Cardiac fibroblast (primary cell): ENCODE measurements at places on chromosomes 7 and 10.

DNA sequence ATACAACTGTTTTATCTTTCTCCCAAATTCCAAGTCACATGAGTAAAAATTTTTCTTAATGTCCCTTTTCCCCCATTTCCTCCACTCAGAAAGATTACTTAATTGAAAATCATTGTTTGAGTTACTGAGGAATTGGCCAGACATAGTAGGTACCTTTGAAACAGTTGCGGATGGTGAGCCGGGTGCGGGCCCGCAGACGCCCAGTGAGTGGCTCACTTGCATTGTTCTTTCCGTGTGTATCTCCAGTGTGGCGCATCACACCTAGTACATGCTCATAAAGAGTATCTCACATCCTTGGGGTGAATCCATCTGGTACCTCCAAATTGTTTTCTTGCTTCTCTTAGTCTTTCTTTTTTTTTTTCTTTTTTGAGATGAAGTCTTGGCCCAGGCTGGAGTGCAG, 14.3 kb downstream of the TRRAP start:
- no peak for DNase-seq

DNA sequence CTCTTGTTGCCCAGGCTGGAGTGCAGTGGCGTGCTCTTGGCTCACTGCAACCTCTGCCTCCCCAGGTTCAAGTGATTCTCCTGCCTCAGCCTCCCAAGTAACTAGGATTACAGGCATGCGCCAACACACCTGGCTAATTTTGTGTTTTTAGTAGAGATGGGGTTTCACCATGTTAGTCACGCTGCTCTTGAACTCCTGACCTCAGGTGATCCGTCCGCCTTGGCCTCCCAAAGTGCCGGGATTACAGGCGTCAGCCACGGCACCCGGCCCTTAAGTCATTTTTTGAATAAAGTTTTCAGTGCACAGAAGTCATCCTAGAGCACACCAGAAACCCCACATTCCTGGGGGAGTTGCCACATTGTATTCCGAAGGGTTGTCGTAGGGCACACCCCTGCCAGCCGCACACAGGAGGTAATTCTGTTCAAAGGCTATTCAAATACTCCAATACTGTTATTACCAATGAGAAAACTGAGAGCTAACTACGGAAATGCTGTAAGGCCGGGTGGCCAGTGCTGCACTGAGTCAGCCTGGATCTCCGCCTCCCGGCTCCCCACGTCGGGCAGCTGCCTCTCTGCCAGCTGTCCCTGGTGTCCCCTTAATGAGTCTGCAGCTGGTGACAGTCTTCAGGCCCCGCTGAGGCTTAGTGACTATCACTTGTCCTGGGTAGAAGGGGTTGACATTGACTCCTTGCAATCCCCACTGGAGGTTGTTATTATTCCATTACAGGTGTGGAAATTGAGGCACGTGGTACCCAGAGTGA, 8.6 kb upstream of the RFC2 start:
- DNase-seq = no peak

DNA sequence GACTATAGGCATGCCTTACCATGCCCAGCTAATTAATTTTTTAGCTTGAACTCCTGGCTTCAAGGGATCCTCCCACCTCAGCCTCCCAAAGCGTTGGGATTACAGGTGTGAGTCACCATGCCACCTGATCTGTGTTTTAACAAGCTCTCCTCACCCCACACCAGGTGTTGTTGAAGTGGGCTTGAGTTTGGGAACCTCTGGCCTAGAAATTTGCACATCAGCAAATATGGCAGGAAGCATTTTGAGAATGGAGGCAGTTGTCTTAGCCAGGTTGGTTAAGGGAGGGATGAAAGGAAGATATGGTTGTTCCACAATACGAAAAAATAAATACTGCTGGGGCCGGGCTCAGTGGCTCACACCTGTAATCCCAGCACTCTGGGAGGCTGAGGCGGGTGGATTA, 433.1 kb downstream of the TYW1 start:
- DNase-seq = no peak

- DNase-seq = peak; percentile 57
Observed at GRCh38 chr7:94355454-94355853, 39.2 kb upstream of the COL1A2 start.

DNA sequence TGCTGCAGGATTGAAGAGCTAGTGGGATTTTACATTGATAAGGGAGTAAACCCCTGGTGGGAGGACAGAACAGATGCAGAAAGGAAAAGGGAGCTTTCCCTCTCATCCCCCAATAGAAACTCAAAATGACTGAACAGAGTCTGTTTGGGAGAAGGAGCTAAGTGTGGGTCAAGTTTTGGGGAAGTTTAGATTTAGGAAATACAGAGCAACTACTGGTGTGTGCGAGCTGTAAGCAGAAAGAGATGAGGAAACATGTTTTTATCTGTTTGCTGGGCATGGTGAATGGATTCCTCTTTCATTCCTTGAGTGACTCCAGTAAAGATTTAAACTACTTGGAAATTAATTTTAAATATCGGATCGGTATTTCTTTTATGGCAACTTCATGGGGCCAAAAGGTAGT, 132.7 kb downstream of the AOAH start:
- no peak for DNase-seq

GRCh38 chr10:110326351-110327032, 21.8 kb upstream of the SMNDC1 start:
- DNase-seq = peak; percentile 28

DNA sequence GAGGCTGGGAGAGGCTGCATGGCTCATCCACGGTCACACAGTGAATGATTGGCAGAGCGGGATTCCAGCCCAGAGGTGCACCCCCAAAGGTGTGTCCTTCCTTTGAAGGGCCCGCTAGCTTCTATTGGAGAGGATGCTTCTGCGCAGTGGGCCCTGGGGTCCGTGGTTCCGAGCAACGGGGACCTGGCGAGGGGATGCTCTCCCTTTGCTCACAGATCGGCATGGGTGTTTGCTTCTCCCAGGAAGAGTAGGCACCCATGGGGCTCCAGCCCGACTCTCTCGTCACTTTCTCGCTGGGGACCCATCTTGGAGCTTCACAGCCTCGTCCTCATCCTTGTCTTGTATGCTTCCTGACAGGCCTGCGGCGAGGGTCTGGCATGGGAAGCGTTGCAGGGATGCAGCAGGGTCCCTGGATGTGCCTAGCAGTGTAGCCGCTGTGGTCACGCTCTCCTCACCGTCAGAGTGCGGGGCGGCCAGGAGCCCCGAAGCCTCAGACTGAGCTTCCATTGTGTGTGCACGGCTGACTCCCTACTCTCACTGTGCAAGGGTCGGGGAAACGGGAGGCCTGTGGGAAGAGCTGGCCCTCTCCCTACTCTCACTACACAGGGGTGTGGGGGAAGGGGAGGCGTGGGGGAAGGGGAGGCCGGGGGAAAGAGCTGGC, 538.5 kb upstream of the FOXK1 start:
- no peak for DNase-seq

DNA sequence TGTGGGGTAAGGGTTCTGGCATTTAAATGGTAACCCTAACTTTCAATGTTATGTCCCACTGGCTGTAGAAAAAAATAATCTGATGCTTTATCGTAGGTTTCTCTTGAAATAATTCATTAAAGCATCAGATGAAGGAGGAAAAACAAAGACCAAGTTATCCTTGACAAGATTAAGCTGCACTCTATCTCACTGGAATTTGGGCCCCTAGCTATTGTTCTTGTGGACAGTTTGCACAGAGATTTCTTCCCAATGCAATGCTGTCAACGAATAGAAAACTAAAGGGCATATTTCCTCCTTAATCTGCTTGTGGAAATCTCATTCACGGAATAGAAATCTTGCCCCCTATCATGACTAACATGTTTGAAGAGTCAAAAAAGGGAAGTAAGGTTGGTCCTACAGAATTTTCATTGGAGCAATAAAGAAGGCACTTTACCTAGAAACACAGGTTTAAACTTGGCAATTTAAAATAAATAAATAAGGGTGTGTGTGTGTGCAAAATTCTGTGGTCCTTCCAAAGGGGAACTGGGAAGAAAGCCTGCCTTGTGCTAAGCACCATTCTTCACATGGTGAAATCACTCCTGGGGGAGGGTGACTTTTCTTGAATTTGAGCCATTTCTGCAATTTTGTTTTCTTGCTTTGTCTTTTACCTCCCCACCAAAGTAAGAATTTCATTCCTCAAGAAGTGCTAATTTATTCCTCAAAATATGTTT, 242.8 kb downstream of the GLI3 start:
- no peak for DNase-seq

- DNase-seq = no peak
Observed at GRCh38 chr7:49425277-49425818, 348.1 kb upstream of the VWC2 start.

GRCh38 chr7:95881597-95881996, 109.2 kb downstream of the DYNC1I1 start:
- no peak for DNase-seq

DNA sequence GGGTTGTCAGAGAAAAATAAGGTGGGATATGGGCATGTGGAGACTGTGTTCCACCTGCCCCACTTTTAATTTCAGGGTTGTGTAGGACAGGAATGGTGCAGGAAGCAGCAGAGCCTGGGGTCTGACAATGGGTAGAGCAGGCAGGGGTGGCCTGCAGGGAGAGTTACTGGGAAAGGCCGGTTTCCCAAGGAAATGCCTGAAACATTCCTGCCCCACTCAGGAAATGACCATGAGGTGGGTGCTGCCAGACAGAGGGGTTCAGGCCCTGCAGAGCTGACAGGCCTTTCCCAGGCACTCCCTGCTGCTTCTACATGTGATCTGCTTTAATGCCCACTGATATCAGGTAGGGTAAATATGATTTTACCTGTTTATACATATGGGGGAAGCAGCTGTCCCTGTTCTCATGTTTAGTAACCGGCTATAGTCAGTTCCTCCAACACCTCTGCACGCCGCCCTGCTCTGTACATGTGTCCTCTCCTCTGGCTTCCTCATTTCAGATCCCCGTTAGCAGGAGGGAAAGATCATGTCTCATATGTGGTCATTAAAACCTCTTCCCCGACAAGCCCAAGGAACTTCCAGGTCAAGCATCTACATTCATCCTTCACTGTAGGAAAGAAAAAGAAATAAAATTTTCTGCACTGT, 118.6 kb upstream of the PRSS58 start:
- no peak for DNase-seq

DNA sequence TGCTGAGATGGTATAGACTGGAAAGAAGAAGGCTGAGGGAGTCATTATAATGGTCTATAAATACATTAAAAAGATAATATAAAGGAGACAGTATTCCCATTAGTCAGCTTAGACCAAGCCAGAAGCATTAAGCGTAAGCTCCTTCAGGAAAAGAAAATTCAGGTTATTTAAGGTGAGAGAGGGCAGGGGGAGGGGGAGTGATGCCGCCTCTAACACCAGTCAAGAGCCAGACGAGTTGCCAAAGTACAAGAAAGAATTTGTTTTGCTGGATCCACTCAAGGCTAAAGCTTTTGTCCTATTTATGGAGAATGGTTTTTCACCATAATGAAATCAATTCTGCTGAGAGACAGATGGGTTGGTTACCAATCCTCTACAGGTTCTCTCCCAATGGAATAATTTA, 99.3 kb downstream of the CFAP58 start:
- no peak for DNase-seq

- peak; percentile 54 for DNase-seq
Observed at GRCh38 chr10:49115015-49115795, at the start of gene VSTM4. Gene VSTM4, minus strand, starts transcription at chr10:49115522. Its CDS starts 37 bp downstream, at chr10:49115485.

DNA sequence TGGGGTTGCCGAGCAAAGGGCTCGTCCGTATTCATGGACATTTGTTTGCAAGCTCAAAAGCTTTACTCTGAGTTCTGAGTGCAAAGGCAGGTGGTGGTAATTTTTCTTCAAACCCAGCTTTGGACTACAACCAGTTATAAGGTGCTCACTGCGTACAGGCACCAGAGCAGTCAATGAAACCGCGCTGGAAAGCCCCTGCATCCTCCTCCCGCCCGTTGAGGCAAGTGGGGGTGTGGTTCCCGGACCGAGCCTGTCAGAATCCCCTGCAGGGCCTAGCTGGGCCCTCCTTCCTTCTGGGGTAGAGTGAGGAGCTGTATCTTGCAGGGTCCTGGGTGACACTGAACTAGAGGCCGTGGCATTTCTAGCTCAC, 22.3 kb downstream of the AMZ1 start:
- no peak for DNase-seq

- DNase-seq = no peak
Observed at GRCh38 chr10:65291286-65291685, 1634.5 kb upstream of the LRRTM3 start.

DNA sequence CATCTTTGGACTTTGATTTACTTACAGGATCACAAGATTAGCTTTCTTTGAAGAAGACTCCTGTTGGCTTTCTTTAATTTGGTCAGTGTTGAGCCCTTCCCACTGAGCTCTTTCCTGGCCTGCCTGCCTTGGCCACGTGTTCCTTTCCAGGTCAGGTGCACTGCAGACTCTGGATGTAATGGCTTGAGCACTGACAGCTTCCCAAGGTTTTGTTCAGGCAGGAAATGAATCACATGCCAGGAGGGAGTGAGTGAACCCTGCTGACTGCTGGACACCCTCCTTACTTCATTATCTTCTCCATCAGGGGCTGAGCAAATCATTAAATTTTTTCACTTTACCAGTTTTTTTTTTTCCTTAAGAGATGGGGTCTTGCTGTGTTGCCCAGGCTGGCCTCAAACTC, 29.8 kb downstream of the SNX10 start:
- no peak for DNase-seq

DNA sequence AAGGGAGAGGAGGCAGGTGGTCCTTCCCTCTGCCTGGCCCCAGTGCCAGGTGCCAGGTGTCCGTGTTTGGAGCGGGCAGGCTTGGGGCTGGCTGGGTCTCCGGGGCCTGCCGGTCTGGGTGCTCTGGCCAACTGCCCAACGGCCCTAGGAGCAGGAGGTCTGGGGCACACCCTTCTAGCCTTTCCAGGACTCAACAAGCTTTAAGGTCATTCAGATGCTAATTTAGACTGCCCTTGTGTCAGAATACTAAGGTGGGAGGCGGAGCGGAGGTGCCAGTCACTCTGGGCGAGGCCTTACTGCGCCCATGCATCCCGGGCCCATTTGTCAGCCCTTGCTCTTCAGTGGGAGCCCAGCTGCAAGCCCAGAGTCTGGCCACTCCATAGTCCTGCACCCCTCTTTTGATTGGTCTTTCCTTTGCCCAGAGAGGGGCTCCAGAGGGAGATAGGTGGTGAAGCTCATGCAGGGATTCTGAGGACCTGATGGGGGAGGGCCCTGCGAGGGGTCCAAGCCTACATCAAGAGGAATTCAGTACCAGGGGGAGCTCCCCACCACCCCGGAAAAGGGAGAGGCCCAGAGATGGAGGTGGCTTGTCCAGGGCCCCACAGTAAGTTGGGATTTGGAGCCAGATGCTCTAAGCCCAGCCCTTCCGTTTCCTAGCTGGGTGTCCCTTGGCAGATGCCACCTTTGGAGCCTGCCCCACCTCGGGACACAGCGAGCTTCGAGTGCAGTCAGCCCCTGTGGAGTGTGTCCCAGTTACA, 1.3 kb downstream of the PGAM2 start:
- DNase-seq = peak; percentile 7

GRCh38 chr10:33150146-33150545, 184.3 kb downstream of the NRP1 start:
- DNase-seq = no peak

GRCh38 chr10:66586073-66586472, 339.8 kb upstream of the LRRTM3 start:
- DNase-seq = peak; percentile 41

- no peak for DNase-seq
Observed at GRCh38 chr7:138154661-138155060, 78.4 kb downstream of the AKR1D1 start.

- DNase-seq = no peak
Observed at GRCh38 chr7:147858421-147858820, 732.1 kb upstream of the C7orf33 start.
